ENCODE measurements at places on chromosomes 12 and 14.

GRCh38 chr12:26786491-26786864 is 46.5 kb downstream of the ITPR2 start:
- no peak for DNase-seq

GRCh38 chr14:56633544-56633943 is 53.9 kb downstream of the TMEM260 start:
- DNase-seq, result no peak

DNA sequence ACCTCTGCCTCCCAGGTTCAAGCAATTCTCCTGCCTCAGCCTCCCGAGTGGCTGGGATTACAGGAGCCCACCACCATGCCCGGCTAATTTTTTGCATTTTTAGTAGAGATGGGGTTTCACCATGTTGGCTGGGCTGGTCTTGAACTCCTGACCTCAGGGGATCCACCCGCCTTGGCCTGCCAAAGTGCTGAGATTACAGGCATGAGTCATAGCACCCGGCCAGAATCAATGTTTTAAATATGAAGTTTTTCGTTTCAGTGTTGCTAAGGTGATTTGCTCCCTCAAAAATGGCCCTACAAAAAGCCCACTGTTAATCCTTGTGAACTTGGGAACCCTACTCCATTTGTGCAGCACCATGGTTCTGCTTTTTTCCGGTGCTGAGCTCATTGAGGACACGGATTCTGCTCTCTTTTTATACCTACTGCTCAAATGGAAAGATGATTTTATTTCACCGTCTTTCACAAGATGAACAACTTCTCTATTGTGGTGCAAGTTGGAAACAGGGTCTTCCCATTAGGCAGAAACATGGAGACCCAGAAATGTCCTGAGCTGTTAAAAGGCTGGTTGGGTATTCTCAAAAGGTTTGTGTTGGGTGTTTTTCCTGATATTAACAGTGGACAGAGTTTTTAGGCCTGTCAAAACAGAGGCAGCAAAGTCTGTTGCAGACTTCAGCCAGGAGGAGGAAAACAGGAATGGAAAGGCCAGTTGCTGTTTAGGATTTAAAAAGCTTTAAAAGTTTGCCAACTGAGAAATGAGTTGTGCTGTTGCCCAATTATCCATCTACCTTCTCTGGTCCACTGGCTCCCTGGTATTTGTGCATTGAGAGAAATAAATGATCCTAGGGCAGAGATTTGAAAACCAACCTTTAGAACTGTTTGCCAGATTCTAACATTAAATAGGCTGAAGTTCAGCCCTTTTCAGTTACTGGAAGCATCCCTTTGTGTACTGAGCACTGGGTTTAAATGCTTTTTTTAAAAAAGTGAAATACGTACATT is 85.8 kb downstream of the ATP23 start:
- no peak for DNase-seq

DNA sequence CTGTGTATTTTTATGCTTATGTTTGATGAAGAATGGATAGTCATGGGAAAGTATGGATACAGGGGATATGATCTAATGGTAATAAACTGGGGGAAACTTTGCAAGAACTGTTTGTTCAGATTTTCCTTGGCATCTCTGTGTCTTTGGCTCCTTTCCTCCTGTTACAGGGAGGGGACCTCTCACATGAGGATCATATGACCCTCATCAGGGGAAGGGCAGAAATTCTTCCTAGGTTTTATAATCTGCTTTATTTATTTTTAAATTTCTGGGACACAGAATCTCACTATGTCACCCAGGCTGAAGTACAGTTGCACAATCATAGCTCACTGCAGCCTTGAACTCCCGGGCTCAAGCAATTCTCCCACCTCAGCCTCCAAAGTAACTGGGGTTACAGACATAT is 526.5 kb downstream of the CCER1 start:
- DNase-seq, result no peak

- no peak for DNase-seq
Observed at GRCh38 chr12:47034661-47035060, 44.8 kb upstream of the PCED1B start.

DNA sequence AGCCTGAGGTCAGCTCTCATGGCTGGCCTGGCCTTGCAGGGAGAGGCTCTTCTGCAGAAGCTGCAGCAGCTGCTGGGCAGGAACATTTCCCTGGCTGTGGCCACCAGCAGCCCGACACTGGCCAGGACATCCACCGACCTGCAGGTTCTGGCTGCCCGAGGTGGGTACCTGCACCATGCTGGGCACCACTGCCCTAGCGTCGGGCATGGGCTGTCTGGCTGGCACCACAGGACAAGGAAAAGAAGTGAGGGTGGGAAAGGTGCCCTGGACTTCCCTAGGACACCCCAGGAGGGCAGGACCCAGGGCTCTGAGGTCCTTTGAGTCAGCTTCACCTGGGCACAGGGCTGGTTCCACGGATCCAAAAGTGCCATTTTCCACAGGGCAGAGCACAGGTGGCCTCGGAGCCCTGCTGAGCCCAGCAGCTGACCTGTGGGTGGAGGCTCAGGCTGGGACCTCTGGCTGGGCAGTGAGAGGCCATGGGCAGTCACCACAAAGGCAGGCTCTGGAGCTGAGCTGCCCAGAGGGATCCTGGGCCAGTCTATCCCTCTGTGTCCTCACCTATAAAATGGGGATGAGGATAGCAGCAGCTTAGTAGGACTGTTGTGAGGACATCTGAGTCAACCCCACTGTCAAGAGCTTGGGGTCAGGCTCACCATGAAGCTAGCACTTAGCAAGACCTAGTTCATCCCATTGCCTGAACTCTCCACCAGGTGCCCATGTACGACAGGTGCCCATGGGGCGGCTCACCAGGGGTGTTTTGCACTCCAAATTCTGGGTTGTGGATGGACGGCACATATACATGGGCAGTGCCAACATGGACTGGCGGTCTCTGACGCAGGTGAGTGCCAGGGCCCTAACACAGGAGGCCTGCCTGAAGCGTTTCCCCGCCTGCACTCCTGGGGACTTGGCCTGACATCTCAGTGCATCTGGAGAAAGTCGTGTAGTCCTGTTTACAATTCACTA is 4.9 kb downstream of the PLD4 start:
- no peak for DNase-seq

DNA sequence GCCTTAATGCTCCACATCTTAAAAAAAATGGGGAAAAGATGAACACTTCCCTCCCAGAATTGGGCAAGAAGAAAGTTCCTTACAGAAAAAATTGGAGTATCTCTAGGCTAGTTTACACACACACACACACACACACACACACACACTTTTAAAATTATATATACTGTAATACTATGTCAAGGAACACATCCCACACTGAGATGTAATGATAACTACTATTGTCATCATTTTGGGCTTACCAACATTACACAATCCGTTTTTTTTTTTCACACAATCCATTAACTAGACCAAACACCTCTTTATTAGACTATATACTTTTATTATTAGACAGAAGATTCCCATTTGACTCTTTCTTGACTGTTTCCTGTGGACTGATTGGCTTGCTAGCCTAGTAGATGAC is 2.5 kb downstream of the LTBR start:
- DNase-seq, result no peak

DNA sequence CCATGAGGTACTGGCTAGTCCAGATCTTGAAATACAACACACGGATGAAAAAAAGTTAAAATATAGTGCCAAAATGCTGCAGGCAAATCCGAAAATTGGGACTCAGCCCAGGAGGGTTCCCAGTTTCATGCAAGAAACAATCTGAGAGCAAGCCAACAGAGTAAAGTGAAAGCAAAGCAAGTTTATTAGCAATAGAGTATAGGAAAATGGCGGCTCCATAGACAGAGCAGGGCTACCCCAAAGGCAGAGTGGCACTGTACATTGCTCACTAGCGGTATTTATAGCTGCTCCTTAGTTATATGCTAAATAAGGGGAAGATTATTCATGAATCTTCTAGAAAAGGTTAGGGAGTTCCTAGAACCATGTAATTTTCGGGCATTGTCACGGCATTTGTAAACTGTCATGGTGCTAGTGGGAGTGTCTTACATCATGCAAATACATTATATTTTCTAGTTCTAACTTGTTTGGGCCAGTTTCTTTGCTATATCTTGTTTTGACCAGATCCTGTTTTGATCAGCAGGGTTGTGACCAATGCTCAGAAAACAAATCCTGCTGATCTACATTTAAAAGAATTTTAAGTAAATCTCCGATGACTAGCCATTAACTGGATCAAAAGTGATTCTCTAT is 29.1 kb downstream of the RECQL start:
- DNase-seq, result no peak

DNA sequence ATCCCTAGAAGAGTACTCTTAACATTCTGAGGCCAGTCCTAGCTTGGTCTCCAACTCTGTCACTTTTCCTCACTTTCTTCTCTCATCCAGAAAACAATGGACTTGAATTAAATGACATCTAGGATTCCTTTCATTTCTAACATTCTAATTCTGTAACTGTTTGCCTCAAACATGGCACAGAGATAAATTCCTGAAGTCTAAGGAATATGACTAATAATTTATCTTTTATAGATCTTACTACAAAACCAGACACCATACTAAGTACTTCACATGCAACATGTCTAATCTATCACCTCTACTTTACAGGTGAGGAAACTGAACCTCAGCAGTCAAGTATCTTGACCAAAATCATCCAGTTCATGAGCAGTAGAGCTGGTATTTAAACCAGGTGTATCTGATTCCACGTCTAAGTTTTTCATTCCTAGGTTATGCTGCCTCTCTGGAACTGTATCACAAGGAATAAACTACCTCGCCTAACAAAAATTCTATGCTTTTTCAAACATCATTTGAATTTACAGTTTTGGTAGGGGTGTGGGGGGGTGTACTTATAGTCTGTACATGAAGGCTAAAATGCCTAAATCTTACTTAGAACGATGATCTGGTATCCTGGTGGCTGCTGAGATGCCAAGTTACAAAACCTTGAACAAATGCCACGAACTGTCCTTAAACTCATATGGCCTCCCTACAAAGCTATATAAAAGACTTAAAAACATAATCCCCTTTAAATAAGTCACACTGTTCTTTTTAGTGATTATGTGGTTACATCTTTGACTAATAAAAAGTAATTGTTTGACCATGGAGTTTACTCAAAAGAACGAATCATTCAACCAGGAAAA is 41.6 kb downstream of the ATXN2 start:
- no peak for DNase-seq

GRCh38 chr12:131621701-131622421 is 89.0 kb upstream of the SFSWAP start:
- no peak for DNase-seq

Measured in hematopoietic multipotent progenitor cell treated with erythropoietin and hydrocortisone succinate and interleukin-3 and kit ligand, for 8 days (in vitro differentiated cells).